Endothelial cell (in vitro differentiated cells): ENCODE measurements at places on chromosomes 3 and 15. TPM values are rescaled to one million over a fixed set of nuclear protein-coding genes. Genes with fewer than 3 reads are reported as not detected.

CACNA1D gene
- 208 TPM for total RNA-seq

CASR gene
- total RNA-seq: not detected

WDR53 gene
- total RNA-seq: 22.2 TPM

IL17RE gene
- 0.74 TPM for total RNA-seq

DNA sequence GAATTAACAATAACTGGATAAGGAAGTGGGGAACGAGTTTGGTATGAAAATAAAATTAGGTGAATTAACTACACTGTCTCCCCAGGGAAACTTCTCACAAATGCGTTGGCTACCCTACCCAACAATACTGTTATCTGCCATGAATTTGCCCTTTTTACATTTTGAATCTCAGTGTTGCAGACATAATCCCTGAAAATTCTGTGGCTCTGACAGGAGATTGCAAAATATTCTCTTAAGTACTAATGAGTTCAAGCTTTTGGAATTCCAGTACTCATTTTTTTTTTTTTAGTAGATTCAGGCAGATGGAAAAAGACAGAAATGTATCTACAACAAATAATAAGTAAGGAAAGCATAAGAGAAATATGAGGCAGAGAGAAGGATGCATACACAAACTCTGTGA is 332.6 kb downstream of the LSAMP start:
- H3K4me3 ChIP-seq: no peak overlapping the region
- no peak for DNase-seq
- no peaks in the 10 kb centered on the region for H3K4me1 ChIP-seq
- H3K27ac ChIP-seq: no peak overlapping the region
- no peaks in the 10 kb centered on the region for H3K36me3 ChIP-seq
- no peaks in the 10 kb centered on the region for H3K27me3 ChIP-seq

DNA sequence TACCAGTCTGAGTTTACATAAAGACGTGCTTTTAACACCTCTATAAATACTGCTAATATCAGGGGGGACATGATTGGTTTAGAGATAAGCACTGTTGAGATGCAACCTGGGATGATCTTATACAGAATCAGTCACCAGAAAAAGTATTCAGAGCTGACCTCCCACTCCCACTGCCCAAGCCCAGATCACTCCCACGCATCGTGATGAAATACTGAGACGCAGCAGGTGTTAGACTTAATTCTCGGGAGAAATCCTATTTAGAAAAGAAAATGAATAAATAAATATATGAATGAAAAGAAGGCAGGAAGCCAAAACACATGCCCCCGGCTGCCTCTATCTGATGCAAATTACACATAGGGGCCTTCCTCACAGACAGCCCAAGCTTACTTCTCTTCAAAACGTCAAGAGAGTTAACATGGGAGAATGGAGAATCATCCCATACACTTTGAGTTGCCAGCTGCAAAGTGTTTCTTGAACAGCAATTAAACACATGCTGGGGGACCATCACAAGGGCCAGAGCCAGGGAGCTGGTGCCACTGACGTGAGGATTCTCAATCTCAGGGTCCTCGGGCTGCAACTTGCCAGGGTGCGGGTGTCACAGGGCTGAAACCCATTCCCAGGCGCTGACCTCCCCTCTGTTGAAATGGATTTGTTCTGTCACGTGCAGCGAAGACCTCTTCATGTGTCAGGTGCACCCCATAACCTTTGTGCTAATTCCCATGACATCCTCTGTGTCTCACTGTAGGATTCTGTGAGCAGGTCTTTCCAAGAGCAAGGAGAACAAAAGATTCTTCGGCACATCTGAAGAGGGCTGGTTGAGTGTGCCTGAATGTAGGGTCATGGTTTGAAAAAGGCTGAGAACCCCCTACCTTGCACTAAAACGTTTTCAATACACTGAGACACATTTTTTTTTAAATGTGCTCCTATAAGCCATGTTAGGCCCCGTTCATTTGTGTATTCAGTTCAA is 764.2 kb upstream of the ARRDC4 start:
- H3K27ac ChIP-seq: no peak overlapping the region
- H3K4me1 ChIP-seq: no peaks in the 10 kb centered on the region
- H3K27me3 ChIP-seq: no peaks in the 10 kb centered on the region
- DNase-seq: no peak
- no peak overlapping the region for H3K4me3 ChIP-seq
- H3K36me3 ChIP-seq: no peaks in the 10 kb centered on the region

DNA sequence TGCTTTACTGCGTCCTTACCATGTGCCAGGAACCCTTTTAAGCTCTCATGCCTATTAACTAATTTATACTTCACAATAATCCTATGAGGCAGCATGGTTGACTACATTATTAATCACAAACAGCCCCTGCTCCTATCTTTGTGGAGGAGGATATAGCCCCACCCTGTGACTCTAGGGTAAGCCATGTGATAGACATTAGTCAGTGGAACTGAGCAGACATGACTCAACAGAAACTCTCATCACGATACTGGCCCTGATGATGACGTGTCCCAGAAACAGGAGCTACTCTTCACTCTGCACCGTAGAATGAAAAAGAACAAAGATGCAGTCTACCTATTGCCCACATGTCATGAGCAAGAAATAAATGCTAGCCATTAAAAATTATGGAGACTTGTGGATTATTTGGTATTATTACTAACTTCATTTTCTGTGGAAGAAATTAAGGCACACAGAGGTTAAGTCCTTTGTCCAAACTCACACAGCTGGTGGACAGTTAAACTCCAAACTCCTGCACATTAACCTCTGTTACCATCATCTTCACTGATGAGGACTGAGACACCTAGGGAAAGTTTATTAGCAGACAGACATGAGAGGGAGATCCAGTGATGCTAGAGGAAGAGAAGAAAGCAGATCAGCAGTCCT is 51.2 kb downstream of the CFAP20DC start:
- H3K4me1 ChIP-seq: no peaks in the 10 kb centered on the region
- no peaks in the 10 kb centered on the region for H3K27me3 ChIP-seq
- no peak overlapping the region for H3K4me3 ChIP-seq
- H3K27ac ChIP-seq: no peak overlapping the region

- H3K4me3 ChIP-seq: no peak overlapping the region
- DNase-seq: no peak
- H3K27me3 ChIP-seq: peaks cover 1% of the 10 kb centered on the region
- H3K27ac ChIP-seq: no peak overlapping the region
- no peaks in the 10 kb centered on the region for H3K4me1 ChIP-seq
Measured at GRCh38 chr3:62125380-62125779, 248.0 kb downstream of the FEZF2 start.
